ENCODE measurements at places on chromosomes 2 and 18.

- H3K27me3 ChIP-seq: no peaks in the 10 kb centered on the region
- DNase-seq: no peak
- H3K4me1 ChIP-seq: no peaks in the 10 kb centered on the region
- peaks cover 56% of the 10 kb centered on the region for H3K36me3 ChIP-seq
Observed at GRCh38 chr2:20254731-20255130, 29.8 kb upstream of the SDC1 start.

DNA sequence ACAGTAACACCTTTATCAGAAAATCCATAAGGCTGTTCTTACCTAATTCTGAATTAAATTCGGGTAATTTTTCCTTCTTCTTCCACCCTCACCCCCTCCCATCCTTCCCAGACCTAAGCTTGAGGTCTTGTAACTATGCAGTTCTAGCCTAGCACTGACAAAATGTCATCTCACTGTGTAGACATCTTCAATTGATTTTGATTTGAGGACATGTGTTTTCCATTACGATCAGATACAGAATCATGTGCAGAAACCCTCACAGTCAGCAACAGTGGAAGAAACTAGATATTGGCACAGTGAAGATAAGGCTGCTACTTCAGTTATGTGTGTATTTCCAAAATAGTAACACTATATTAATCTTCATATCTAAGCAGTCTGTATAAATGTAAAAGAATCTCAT lies 244.6 kb downstream of the THSD7B start:
- no peak overlapping the region for H3K4me3 ChIP-seq
- H3K27ac ChIP-seq: no peak overlapping the region
- DNase-seq: no peak
- peaks cover 3% of the 10 kb centered on the region for H3K27me3 ChIP-seq
- no peaks in the 10 kb centered on the region for H3K4me1 ChIP-seq

DNA sequence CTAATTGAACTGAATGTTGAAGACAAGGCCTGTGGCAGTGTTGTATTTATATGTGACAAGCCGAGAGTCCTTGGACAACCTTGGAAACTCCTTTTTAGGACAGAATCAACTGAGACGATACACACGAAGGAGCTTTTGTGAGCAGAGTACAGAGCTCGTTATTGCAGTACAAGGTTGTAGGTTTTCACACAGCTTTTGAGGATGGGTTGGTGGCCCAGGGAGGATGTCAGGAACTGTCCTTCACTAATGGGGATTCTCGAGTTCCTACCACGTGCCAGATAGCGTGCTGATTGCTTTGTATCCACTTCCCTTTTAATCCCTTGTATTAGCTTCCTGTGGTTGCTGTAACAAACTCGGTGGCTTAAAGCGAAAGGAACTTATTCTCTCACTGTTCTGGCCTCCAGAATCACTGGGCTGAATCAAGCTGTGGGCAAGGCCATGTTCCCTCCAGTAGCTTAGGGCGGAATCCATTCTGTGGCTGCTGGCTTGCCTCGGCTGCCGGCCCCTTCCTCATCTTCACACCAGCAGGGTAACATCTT lies 20.2 kb downstream of the INPP4A start:
- no peaks in the 10 kb centered on the region for H3K27me3 ChIP-seq
- no peak for DNase-seq
- H3K27ac ChIP-seq: peak overlapping the region; percentile 95

DNA sequence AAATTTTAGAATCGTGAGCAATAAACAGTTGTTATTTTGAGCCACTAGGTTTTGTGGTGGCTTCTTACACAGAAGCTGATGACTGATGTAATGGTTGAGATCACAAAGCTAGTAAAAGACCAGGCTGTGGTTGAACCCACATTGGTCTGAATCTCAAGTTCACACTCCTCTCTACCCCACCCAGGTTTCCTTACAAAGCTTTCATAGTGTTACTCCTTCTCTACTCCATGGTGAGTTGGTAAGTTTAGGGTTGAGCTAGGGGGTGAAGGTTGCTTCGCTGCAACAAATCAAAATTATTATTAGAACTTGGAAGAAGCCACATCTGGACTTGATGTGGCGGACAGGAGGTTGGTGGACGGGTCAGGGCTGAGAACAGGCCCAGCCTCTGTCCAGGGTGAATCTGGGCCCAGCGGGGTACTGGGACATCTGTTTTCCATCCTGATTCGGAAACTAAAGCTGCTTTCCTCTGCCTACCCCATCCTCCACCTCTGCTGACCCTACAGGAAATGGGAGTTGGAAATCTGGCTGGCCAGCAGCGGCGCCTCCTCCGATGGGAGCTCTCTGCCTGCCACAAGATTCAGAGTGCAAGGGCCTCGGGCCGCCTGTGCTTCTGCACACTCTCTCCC lies 86.3 kb downstream of the ZFP36L2 start:
- no peaks in the 10 kb centered on the region for H3K27me3 ChIP-seq
- H3K4me3 ChIP-seq: peak overlapping the region; percentile 47
- H3K27ac ChIP-seq: peak overlapping the region; percentile 87
- no peaks in the 10 kb centered on the region for H3K36me3 ChIP-seq
- DNase-seq: no peak
- H3K4me1 ChIP-seq: peaks cover 77% of the 10 kb centered on the region

GRCh38 chr2:146721486-146721885 lies 1123.3 kb upstream of the ACVR2A start:
- H3K27ac ChIP-seq: no peak overlapping the region
- DNase-seq: no peak
- H3K27me3 ChIP-seq: no peaks in the 10 kb centered on the region
- no peak overlapping the region for H3K4me3 ChIP-seq
- H3K36me3 ChIP-seq: no peaks in the 10 kb centered on the region
- H3K4me1 ChIP-seq: no peaks in the 10 kb centered on the region

- no peaks in the 10 kb centered on the region for H3K4me1 ChIP-seq
- H3K27ac ChIP-seq: no peak overlapping the region
- DNase-seq: no peak
Observed at GRCh38 chr2:221426929-221427328, 145.2 kb downstream of the EPHA4 start.

- H3K36me3 ChIP-seq: no peaks in the 10 kb centered on the region
- H3K4me3 ChIP-seq: peak overlapping the region; percentile 45
- peaks cover 10% of the 10 kb centered on the region for H3K4me1 ChIP-seq
- peak; percentile 18 for DNase-seq
- no peak overlapping the region for H3K27ac ChIP-seq
Observed at GRCh38 chr2:227164763-227165291, 403 bp downstream of the COL4A3 start.

GRCh38 chr18:7233134-7233810 lies 2.4 kb downstream of the LRRC30 start:
- no peak overlapping the region for H3K27ac ChIP-seq
- H3K4me1 ChIP-seq: no peaks in the 10 kb centered on the region
- no peak overlapping the region for H3K4me3 ChIP-seq

DNA sequence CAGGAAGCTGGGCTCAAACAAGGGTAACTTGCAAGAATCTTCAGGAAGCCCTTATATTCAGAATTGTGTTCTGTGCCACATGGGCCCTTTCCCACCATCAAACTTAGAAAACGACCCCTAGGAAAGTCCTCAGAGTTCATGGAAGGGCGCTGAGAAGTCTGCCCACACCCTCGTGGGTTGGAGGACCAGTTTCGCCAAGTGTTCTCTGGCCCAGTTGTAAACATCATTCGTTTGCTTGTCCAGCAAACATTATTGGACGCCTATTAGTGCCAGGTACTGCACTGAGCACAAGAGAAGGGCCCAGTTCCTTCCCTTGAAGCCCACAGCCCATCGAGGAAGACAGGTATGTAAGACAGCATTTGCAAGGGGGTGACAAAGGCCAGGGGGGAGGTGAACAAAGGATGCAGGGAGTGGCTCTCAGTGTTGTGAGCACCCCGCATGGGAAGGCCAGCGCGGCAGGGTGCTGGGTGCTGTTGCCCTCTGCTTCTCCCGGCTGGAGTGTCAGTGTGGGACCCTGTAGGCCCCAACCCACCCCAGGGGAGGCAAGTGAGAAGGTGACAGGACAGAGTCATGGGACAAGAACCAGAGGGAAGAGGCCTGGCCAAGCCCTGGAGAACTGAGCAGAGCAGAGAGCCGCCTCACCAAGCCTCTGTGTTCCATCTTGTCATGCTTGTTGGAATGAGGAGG lies 60.2 kb upstream of the ALPP start:
- no peak overlapping the region for H3K27ac ChIP-seq
- H3K27me3 ChIP-seq: no peaks in the 10 kb centered on the region
- H3K36me3 ChIP-seq: peaks cover 18% of the 10 kb centered on the region
- no peak for DNase-seq
- peaks cover 94% of the 10 kb centered on the region for H3K4me1 ChIP-seq

GRCh38 chr2:131055169-131056065 lies 37.8 kb downstream of the FAM168B start:
- no peak overlapping the region for H3K27ac ChIP-seq
- DNase-seq: no peak
- peaks cover 55% of the 10 kb centered on the region for H3K36me3 ChIP-seq

DNA sequence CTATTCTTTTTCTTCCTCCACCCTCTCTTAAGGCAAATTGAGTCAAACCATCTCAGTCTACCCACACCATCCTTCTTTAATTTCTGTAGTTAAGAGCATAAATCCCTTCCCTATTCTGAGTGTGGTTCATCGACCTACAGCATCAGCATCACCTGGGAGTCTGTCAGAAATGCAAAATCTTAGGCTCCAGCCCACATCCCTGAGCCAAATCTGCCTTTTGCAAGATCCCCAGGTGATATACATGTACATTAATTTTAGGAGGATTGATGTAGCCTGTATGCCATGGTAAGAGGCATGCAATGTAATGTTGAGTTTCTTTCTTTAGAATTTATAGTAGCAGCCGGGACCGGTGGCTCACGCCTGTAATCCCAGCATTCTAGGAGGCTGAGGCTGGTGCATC lies 151.7 kb upstream of the TNP1 start:
- H3K36me3 ChIP-seq: no peaks in the 10 kb centered on the region
- no peak overlapping the region for H3K4me3 ChIP-seq
- no peak overlapping the region for H3K27ac ChIP-seq
- no peaks in the 10 kb centered on the region for H3K4me1 ChIP-seq
- no peak for DNase-seq
- peaks cover 9% of the 10 kb centered on the region for H3K27me3 ChIP-seq

- no peak for DNase-seq
- H3K27me3 ChIP-seq: no peaks in the 10 kb centered on the region
- H3K27ac ChIP-seq: peak overlapping the region; percentile 16
- H3K4me3 ChIP-seq: no peak overlapping the region
- H3K4me1 ChIP-seq: peaks cover 74% of the 10 kb centered on the region
Observed at GRCh38 chr2:24343225-24343882, 17.0 kb downstream of the ITSN2 start.
